Stimulated activated CD4-positive, alpha-beta T cell treated with anti-CD3 and anti-CD28 coated beads, Interleukin-12 subunit alpha, Interleukin-12 subunit beta, amount 100 ng/mL, for 24 hours (primary cell): ENCODE measurements at places on chromosomes 7 and 10.

- DNase-seq = no peak
Observed at GRCh38 chr10:73577788-73578187, 13.4 kb downstream of the USP54 start.

GRCh38 chr7:35755711-35756110, 45.1 kb upstream of the SEPTIN7 start:
- DNase-seq = no peak

DNA sequence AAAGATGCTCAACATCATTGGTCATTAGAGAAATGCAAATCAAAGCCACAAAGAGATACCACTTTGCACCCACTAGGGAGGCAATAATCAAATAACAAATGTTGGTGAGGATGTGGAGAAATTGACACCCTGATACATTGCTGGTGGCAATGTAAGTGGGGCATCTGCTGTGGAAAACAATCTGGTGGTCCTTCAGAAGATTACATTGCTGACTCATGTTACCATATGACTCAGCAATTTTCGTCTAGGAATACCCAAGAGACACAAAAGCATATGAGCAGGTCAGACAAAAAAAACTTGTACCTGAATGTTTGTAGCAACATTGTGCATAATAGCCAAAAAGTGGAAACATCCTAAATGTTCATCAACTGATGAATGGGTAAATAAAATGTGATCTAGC, 4.9 kb upstream of the CLDN3 start:
- DNase-seq = no peak

- DNase-seq = no peak
Observed at GRCh38 chr7:31126976-31127375, 74.9 kb downstream of the ADCYAP1R1 start.

DNA sequence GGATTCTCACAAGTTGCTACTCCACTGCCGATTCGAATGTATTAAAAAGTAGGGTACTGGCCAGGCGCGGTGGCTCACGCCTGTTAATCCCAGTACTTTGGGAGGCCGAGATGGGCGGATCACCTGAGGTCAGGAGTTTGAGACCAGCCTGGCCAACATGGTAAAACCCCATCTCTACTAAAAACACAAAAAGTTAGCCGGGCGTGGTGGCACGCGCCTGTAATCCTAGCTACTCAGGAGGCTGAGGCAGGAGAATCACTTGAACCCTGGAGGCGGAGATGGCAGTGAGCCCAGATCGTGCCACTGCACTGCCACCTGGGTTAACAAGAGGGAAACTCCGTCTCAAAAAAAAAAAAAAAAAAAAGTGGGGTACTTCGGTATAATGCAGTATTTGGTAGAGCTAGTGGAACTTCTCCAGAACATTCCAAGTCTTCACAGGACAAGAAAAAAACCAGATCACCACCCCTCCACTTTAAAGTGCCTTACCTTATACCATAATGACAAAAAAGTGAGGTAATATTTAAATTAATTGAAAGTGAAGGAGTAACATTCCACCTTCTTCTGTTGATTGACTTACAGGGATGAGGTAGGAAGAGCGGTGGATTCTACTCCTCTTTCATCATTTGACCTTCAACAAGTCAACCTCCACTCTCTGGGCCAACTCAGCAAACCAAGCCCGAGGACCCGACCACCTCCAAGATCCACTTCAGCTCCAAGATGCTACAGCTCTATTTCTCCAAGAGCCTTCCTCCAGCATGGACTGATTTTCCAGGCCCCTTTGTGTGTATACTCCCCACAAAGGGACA, 2.0 kb downstream of the BAZ1B start:
- DNase-seq = no peak

DNA sequence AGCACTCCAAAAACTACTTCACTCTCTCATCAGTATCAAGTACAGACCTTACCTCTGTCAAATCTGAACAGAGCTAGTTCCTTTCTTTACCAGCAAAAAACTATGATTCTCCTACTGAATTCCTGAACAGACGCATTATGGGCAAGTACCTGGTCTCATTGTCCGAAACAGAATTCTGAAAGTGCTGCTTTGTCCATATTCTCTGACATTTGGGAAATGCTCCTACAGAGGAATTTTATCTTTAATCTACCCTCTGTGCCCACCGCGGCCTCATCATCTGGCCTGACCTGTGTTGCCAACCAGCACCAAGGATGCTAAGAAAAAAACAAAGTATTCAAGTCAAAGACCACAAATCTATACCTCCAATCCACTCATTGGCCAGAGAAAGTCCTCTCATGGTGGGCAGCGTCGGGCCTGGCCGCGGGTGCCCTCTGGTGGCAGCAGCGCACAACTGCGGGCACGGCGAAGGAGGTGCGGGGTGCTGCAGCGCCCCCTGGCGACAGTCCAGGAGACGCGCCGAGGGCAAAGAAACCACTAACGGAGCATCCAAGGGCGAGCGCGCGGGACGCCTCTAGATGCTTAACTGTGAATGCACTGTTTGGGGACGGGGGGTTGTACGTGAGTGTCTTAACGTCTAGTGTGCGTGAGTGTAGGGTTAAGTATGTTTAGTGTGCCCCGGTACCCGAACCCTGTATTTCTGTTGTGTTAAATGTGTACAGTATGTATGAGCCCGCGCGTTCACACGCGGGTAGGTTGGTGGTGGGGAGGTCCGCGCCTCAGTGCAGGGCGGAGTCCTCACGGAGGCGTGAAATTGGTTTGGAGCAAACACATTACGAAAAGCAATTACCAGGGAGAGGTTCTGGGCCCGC, 5.0 kb upstream of the GBX1 start:
- DNase-seq = peak; percentile 61
